ENCODE measurements at places on chromosomes 1 and 21.

- DNase-seq: peak; percentile 51
These were observed at the start of gene HIVEP3 for GRCh38 chr1:41918450-41919043. Gene HIVEP3, minus strand, starts transcription at chr1:41918922.

- DNase-seq: no peak
These were observed 59.0 kb upstream of the IGSF5 start for GRCh38 chr21:39685991-39686390.

- no peak for DNase-seq
These were observed 68.6 kb upstream of the ERRFI1 start for GRCh38 chr1:8094481-8095241.

GRCh38 chr1:221672239-221672645 lies 69.6 kb downstream of the DUSP10 start:
- DNase-seq: no peak

GRCh38 chr1:11645670-11646265 lies 8.5 kb downstream of the FBXO2 start:
- peak; percentile 78 for DNase-seq

DNA sequence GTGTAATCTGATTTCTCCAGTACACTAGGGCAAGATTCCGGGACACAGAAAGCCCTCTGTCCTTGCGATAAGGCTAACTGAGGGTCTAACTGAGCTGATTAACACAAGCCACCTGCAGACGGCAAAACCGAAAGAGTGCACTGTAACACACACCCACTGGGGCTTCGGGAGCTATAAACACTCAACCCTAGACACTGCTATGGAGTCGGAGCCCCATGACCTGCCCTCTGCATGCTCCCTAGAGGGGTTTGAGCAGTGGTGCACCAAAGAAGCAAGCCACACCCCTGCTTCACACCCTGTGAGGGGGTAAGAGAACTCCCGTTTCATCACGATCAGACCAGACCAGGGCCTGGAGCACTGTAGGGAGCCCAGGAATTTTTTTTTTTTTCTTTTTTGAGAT lies 72.4 kb downstream of the DMRTA2 start:
- DNase-seq: no peak

- no peak for DNase-seq
These were observed 95.2 kb downstream of the KIF14 start for GRCh38 chr1:200525090-200525987.

DNA sequence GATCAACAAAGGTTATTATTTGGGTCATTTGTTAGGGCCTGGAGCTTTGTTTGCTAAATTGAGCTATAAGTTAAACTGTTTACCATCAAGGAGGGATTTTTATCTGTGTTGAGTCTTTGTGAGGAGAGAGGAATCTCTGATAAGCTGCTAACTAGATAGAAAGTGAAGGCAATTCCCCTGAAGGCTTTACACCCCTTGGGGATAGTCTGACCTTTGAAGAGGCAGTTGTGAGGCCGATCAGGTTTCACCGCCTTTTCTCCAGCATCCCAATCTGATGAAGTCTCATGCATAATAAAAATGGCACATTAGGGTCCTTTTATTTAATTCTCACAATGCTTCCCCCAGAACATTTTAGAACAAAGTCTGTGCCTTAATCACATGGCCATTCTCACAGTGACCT lies 21.8 kb downstream of the C1orf21 start:
- DNase-seq: no peak

DNA sequence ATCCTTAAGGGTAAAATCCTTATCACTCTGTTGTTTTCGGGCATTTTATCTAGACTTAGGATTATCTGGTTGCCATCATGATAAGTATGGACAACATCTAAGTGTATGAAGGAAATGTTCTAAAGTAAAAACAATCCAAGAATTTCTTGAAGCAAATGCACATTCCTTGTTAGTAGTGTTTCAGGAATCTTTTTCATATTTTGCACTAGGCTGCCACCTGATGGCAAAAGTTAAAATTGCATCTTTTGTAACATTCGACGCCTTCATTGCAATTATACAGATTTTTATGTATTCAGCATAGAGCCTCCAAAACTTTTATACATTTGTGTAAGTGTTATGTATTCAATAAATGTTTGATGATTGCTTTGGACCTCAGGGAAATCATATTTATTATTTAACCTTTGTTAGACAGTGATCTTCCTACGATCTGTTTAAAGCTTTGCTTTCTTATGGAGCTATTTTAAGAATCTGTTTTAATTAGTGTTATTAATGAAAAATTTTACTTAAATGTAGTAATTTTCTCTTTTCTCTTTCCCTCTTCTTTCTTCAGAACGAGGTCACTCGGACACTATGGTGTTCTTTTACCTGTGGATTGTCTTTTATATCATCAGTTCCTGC lies 49.4 kb upstream of the KIAA1614 start:
- peak; percentile 35 for DNase-seq

DNA sequence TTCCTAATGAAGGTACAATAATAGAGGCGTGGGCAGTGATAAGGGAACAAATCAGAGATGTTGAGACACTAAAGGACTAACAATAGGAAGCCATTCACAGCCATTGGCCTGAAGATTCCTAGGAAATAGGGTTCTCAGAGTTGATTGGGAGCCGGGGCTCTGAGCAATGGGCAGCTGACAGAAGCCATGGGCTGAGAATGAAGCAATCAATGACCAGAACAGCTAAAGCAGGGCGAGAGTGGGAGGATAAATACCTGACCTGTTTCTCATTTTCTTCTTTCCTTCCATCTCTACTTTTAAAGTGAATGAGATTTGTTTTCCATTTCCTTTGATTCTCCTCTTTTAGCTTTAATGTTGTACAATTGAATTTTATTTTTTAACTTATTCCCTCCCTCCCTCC lies 774.7 kb upstream of the ADGRL4 start:
- no peak for DNase-seq

- DNase-seq: no peak
These were observed 89.1 kb upstream of the SLC35F3 start for GRCh38 chr1:233815357-233815756.

GRCh38 chr1:40630488-40631223 lies 34.8 kb downstream of the RIMS3 start:
- peak; percentile 37 for DNase-seq

DNA sequence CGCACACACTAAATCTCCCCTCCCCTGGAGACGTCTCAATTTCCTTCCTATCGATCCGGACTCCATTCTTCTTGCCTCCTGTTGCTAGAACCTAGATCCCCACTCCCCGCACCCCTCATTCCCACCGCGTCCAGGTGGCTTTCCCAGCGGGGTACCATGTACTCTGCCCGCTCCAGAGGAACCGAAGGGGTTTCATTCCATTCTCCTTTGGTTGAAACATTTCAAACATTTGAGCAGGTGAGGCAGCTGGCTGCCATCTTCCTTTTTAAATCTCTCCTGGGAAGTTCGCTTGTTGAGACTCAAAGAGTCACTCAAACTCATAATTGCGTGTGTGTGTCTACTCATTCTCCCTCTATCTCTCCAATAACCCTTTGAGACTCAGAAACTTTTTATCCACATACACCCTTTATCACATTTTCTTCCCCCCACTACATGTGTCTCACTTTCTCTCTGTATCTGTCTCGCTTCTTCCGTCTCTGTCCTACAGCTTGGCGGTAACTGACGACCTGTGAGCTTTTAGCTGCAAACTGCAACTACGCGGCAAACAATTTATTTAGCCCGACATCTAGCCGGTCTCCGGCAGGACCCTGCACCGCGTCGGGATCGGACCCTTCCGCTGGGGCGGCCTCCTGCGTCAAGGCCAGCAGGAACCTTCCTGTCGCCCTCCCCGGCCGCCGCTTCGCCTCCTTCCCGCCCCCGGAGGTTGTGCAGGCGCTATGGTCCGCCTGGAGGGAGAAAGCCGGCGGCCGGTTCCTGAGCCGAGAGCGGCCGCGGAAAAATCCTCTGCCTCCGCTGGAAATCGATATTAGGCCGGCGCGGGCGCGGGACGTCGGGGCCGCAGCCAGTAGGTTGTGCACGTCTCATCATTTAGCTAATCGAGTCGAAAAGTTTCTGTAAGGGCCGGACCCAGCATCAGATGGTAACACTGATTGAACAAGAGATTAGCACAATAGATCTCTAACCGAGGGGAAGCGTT lies 3.0 kb upstream of the FOXD3 start:
- no peak for DNase-seq

DNA sequence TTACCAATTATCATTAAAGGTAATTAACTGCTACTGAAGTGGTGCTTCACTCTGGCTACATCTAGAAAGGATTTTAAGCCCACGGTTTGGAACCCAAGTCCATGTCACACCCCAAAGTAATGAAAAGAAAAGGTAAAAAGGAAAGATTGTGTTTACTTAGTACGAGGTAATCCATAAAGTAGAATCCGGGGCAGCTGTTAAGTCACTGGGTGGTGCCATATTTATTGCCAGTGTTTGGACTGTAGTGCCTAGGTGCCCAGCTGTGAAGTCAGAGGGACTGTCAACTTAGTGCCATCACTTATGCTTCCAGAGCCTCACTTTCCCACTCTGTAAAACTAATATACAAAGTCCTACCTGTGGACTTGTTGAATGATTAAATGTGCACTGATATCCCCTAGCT lies 52.2 kb upstream of the GRHL3 start:
- DNase-seq: no peak

DNA sequence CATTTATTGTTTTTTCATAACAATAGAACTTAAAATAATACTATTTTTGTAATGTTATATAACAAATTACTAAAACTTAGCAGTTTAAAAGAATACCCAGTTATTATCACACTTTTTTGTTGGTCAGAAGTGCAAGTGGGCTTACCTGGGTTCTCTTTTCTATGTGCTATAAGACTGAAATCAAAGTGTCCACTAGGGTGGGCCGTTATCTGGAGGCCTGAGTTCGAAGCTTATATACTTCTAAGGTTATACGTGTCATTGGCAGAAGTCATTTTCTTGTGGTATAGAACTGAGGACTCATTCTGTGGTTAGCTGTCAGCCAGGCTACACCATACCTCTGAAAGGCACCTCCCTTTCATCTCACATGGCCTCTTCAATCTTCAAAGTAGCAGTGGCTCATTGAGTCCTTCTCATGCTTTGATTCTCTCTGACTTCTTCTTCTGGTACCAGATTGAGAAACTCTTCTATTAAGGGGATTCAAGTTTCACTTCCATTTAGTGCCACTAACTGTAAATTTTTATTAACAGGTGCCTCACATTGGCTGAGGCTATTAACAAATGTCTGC lies 414.3 kb downstream of the AMY1C start:
- no peak for DNase-seq

- DNase-seq: no peak
These were observed 137.2 kb upstream of the ETS2 start for GRCh38 chr21:38668541-38668940.

DNA sequence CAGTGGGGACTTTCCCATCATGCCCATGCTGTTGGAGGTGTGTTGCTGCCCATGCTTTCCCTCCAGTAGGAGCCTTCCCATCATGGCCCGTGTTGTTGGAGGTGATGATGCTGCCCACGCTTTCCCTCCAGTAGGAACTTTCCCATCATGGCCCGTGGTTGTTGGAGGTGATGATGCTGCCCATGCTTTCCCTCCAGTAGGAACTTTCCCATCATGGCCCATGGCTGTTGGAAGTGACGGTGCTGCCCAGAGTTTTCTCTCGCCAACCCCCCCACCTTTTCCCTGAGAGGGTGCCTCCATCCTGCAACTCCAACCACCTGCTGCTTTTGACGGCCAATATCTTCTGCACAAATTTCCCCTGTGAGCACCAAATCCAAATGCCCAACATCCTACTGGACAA lies 205.7 kb downstream of the TOMM20 start:
- DNase-seq: no peak

- no peak for DNase-seq
These were observed 47.8 kb downstream of the PACC1 start for GRCh38 chr1:212366901-212367300.

DNA sequence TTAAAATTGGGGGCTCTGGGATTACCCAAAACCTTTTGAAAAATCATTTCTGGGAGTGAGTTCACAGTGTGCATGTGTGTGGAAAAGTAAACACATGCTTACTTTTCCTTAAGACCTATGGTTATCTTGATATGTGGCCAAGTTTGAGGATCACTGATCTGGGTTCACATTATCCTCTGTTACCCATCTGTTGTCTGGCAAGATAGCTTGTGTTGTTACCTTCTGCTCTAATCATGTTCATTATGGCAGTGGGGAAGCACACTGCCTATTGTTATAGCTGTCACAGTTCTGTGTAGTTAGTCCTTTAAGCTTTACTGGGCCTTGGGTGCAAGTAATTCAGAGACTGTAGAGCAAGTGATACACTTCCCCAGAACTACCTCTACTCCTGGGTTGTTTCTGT lies 5.0 kb downstream of the CTBS start:
- no peak for DNase-seq

- no peak for DNase-seq
These were observed 53.2 kb downstream of the PRKCZ start for GRCh38 chr1:2103266-2103900.

GRCh38 chr21:37041706-37042271 lies 31.1 kb downstream of the PIGP start:
- DNase-seq: peak; percentile 10

- DNase-seq: no peak
These were observed 1203.5 kb downstream of the NCAM2 start for GRCh38 chr21:22201669-22202068.

DNA sequence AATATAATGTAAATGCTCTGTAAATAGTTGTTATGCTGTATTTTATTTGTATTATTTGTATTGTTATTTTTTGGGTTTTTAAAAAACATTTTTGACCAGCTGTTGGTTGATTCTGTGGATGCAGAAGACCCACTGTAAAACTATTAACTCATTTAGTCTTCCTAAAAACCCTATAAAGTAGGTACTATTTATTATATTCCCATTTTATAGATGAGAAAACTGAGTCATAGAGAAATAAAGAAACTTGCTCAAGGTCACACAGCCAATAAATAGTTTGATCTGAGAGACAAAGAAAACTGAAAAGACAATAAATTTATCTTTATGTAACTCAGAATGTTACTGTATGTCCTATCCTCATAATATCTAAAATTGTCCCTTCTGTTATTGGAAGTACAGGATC lies 1.2 kb upstream of the MAP3K21 start:
- DNase-seq: no peak
